ENCODE measurements at places on chromosomes 2 and 18.

GRCh38 chr2:147600646-147601045 is 244.2 kb upstream of the ACVR2A start:
- no peak for DNase-seq

GRCh38 chr2:198096002-198096401 is 291.6 kb downstream of the PLCL1 start:
- DNase-seq = no peak

- no peak for DNase-seq
Measured at GRCh38 chr2:103817746-103818145, 1036.2 kb upstream of the POU3F3 start.

- DNase-seq = no peak
Measured at GRCh38 chr2:42913280-42913878, 121.0 kb upstream of the HAAO start.

DNA sequence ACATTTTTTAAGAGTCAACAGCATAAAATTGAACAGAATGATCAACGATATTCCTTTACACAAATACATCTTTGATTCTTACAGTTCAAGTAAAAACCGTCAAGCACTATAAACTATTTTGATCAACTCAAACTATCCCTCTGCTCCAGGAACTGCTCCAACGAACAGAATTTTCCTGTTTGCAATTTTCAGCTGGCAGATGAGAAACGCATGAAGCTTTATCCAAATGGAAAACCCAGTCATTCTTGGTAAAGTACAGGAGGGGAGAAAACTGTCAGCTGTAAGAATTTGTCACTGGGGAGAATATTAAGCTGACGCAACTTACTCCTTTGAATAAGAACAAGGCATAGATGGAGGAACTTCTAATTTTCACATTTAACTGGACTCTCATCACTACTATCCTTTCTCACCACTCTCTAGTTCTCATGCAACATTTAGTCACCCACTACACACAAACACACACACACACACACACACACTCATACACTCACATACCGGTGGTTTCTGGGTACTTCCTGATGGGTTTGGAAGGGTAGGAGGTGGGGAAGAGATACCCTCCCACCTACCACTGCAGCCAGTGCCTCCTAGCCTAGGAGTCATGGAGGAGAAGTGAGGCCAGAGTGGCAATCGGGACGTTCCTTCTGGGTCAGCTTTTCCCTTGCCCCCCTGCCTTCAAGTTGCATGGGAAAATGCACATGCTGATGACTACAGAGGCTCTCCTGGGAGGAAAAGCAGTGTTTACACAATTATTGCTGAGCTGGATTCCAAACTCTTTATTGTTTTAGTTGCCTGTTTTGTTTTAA is 54.0 kb upstream of the SPATS2L start:
- DNase-seq = peak; percentile 94

DNA sequence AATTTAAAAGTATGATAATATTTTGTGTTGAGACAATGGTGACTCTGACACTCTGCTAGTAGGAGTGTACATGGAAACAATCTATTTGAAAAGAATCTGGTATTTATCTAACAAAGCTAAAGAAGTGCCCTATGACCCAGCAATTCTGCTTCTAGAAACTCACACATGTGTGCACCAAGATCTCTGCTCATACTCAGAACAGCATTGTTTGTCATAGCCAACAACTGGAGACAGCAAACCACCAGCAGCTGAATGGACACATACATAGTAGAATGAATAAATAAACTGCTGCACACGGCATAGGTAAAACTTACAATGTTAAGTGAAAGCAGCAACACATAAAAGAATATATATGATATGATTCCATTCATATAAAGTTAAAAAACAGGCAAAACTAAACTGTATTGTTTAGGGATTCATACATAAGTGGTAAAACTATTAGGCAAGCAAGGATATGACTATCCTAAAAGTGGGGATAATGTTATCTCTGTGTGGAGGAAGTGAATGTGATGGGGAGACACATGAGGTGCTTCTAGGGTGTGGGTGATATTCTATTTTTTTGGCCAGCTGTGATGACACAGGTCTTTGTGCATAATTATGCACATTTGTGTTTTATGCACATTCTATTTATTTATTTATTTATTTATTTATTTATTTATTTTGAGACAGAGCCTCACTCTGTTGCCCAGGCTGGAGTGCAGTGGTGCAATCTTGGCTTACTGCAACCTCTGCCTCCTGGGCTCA is 71.1 kb downstream of the RFTN2 start:
- no peak for DNase-seq

DNA sequence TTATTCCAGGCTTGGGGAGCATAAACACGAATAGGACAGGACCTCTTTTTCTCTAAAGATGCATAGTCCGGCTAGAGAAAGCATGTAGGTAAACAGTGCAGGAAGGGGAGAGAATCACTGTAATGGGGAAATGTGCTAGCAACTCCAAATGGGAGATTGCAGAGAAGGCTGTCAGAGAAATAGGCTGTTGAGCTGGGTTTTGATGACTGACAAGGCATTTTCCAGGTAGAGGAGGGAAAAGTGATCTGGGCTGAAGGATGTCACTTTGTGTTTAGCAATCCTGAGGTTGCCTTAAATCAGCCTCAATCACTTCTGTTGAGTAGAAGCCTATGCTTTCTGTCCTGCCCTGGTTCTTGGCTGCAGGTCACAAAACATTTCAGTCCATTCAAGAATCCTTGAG is 242.0 kb upstream of the MEIS1 start:
- no peak for DNase-seq

GRCh38 chr2:34828481-34828880 is 1229.4 kb upstream of the FAM98A start:
- no peak for DNase-seq

DNA sequence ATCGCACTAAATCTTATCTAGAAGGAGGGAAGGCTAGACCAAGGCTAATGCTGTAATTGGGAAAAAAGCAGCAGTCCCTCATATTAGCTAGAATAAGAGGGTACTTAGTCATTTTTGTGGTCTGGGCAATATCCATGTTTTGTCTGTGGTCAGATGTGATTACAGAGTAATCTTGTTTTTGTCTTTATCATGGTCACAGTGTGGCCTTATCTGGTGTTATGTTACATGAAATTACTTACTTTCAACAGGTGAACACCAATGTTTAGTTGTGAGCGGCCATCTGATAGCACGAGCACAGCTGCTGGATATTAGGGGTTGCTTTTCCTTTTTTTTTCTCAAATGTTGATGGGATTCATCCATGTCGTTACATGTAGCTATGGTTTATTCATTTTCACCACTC is 23.7 kb upstream of the PLEKHM3 start:
- no peak for DNase-seq

DNA sequence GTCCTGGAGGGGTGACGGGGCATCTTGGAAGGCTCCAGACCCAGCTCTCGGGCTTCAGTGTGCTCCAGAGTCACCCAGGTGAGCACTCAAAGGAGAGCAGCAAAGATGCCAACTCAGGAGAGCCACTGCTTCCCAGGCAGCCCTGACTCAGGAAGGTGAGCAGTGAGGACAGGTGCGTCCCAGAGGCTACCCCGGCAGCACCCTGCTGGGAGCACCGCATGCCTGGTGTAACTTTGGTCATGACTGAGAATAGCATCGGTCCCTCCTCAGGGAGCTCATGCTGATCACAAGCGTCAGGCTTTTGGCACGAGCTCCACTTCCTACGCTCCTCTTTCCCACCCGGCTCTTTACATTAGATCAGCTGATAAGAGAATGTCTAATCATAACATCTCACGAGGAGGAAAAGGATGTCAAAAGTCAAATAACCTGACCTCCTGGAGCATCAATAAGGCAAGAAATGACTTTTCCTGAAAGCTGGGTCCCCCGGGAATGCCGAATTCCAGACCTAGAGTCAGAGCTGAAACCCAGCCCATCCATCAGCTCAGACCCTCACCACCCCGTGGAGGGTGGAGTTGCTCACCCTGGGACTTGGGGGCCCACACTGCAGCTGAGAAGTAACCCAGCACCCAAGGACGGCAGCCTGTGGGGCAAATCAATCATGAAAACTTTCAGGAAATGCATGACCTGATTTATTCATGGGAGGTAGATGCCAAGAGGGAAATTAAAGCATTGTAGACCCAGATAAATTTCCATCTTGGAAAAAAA is 248.8 kb downstream of the ACKR3 start:
- no peak for DNase-seq

DNA sequence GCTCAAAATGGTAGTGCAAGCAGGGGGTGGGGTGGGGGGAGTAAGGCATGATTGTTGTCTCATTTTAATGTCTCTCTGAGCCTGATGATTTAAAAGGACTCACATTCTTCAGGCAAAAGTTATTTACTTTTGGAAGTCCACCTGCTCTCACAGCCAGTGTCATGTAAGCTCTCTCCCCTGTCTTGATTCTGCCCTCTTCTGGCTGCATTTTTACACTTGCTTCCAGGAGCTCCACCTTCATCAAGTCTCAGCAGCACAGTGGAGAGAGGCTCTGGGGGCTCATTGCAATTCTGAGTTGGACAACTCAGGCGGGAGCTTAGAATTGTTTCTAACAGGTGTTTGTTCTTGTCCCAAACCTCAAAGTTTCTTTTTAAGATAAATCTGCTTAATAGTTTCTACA is 39.2 kb downstream of the GNAL start:
- DNase-seq = peak; percentile 6

DNA sequence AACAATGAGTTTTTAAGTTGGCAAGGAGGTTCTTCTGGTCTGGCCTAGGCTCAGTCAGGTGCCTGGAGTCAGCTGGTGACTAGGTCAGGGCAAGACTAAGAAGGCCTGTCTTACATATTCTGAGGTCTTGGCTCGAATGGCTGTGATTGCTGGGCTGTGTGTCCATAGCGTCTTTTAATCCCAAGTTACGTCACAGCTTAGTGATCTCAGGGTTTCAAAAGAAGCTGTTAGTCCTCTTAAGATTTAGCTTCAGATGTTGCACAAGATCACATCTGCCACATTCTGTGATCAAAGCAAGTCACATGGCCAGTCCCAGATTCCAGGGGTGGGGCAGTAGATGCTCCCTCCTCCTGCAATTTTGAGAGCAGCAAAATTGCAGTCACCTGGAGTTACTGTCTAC is 61.3 kb downstream of the PKP4 start:
- peak; percentile 79 for DNase-seq

GRCh38 chr18:46001892-46002291 is 34.8 kb upstream of the EPG5 start:
- DNase-seq = no peak

- DNase-seq = no peak
Measured at GRCh38 chr2:33477473-33478468, 1.3 kb downstream of the RASGRP3 start.

DNA sequence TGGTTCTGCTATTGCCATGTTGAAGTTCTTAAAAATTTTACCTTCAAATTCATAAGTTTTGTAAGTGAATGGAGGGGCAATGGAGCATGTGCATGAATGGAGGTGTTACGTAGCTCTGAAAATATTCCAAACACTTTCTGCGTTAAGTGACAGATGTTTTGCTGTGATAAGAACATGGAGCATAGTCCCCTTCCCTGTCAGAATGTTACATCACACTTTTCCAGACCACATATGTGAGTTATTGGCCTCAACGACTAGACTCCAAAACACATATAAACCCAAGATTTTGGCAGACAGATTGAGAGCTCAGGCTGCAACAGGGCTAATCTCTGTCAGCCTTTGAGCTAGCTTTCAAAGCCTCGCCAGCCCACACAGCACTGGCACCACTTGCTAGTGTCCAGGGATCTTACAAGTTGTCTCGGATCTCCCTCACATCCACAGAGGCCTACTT is 27.2 kb upstream of the MFSD6 start:
- DNase-seq = no peak

DNA sequence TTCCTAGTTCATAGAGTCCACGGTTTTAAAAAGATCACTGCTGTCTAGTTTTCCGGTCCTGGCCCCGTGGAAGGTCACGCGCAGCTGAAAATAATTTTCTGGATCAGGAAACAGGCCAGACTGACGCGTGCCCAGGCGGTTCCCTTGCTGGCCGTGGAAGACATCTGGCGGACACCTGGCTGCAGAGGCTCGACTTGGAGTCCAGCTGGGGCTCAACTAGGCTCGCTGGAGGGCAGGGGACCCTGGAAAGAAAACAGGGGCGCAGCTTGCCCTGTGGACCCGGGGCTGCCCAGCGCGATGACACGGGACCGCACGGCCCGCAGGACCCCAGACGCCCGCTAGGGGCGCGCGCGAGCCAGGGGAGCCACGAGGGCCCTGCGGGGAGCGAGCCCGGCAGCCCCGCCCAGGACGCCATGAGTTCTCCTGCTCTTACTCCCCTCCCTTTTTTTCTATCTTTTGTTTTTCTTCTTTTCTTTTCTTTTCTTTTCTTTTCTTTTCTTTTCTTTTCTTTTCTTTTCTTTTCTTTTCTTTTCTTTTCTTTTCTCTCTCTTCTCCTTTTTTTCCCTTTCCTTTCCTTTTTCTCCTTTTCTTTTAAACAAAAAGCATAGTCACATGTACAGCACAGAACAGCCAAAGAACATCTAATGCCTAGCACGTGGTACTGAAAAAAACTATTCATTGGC is 43.2 kb upstream of the UBE2F start:
- DNase-seq = peak; percentile 82

- DNase-seq = peak; percentile 39
Measured at GRCh38 chr2:85188852-85189251, 55.7 kb downstream of the TCF7L1 start.

DNA sequence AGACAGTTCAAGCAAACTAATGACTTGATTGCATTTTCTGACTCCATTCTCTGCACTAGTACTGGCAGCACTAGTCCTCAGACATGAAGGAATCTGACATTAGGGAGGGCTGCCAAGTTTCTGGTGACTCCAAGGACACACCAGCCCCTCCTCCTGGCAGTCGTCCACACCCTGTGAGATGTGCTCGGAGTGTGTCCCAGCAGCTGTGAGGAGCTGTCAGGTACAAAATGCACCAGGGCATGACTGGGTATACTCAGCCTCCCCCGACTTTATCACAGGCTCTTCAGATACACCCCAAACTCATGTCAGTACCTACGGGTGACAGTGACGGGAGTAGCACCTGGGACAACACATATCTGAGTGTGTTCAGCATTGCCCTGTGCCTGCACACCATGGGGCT is 43.1 kb downstream of the EDAR start:
- DNase-seq = no peak

- peak; percentile 69 for DNase-seq
Measured at GRCh38 chr2:56474412-56475158, 290.8 kb downstream of the CCDC85A start.

- peak; percentile 31 for DNase-seq
Measured at GRCh38 chr2:25822190-25823117, 55.8 kb downstream of the ASXL2 start.

GRCh38 chr2:8045081-8045614 is 636.7 kb upstream of the ID2 start:
- no peak for DNase-seq

GRCh38 chr2:59706729-59707128 is 846.7 kb downstream of the BCL11A start:
- no peak for DNase-seq
